ENCODE measurements at places on chromosomes 12 and 14. TPM values are rescaled to one million over a fixed set of nuclear protein-coding genes. Genes with fewer than 3 reads are reported as not detected.

The MDGA2 gene
- total RNA-seq: not detected

- H3K36me3 ChIP-seq: no peaks in the 10 kb centered on the region
- H3K27ac ChIP-seq: no peak overlapping the region
- H3K4me1 ChIP-seq: no peaks in the 10 kb centered on the region
- no peak overlapping the region for H3K4me3 ChIP-seq
- DNase-seq: no peak
Measured at GRCh38 chr14:53840444-53840843, 116.2 kb downstream of the BMP4 start.

- peaks cover 11% of the 10 kb centered on the region for H3K27me3 ChIP-seq
- peak overlapping the region; percentile 48 for H3K4me3 ChIP-seq
- no peaks in the 10 kb centered on the region for H3K4me1 ChIP-seq
- H3K36me3 ChIP-seq: no peaks in the 10 kb centered on the region
- H3K27ac ChIP-seq: no peak overlapping the region
Measured at GRCh38 chr12:116693286-116694227, 44.3 kb downstream of the SPRING1 start.

DNA sequence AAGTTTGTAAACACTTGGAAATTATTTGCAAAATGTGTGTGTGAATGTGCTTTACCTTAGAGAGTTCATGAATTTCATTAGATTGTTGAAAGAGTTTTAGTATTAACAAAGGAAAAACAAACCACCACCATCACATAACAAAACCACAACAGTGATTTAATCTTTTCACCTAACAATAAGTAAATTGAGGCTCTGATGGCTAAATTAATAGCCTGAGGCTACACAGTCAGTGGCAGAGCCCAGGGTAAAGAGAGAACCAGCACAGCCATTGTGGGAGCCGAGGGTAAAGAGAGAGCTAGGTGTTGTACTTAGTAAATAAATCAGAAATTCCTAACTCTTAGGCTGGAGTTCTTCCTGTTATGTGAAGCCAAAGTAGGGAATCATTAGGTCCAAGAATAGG lies 51.2 kb upstream of the CAPRIN2 start:
- H3K27ac ChIP-seq: no peak overlapping the region
- H3K4me1 ChIP-seq: no peaks in the 10 kb centered on the region
- H3K36me3 ChIP-seq: no peaks in the 10 kb centered on the region
- no peak for DNase-seq
- no peak overlapping the region for H3K4me3 ChIP-seq

GRCh38 chr12:121400332-121401139 lies 618 bp downstream of the RNF34 start:
- peak overlapping the region; percentile 99 for H3K27ac ChIP-seq
- H3K27me3 ChIP-seq: no peaks in the 10 kb centered on the region
- peak; percentile 69 for DNase-seq
- H3K4me3 ChIP-seq: peak overlapping the region; percentile 97
- H3K36me3 ChIP-seq: peaks cover 3% of the 10 kb centered on the region
- peaks cover 47% of the 10 kb centered on the region for H3K4me1 ChIP-seq
